ENCODE measurements at places on chromosomes 2 and 18.

GRCh38 chr18:59910967-59911366, 11.2 kb downstream of the PMAIP1 start:
- no peak overlapping the region for H3K27ac ChIP-seq
- peaks cover 8% of the 10 kb centered on the region for H3K27me3 ChIP-seq
- peaks cover 8% of the 10 kb centered on the region for H3K4me1 ChIP-seq
- H3K36me3 ChIP-seq: no peaks in the 10 kb centered on the region
- DNase-seq: no peak

GRCh38 chr2:49102146-49102545, 52.2 kb downstream of the FSHR start:
- no peaks in the 10 kb centered on the region for H3K36me3 ChIP-seq
- no peak overlapping the region for H3K27ac ChIP-seq
- no peaks in the 10 kb centered on the region for H3K27me3 ChIP-seq
- DNase-seq: no peak
- H3K4me3 ChIP-seq: no peak overlapping the region

DNA sequence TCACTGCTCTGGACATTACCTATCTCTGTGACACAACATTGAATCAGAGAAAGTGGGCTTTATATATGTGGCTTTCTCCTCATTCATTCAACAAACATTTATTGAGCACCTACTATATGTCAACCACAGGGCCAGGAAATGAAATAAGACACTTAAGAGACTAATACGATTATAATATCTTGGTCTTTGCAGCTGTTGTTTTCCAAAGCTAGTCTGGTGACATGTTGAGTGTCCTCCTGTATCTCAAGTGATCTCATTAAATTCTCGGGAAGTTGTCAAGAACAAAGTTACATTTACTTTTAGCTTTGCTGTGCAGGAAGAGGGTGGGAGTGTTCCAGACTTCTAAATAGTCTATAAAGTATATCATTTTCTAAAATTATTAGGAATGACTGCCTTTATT, 164.6 kb upstream of the SP5 start:
- H3K4me3 ChIP-seq: no peak overlapping the region
- peaks cover 2% of the 10 kb centered on the region for H3K27me3 ChIP-seq
- no peak overlapping the region for H3K27ac ChIP-seq
- no peak for DNase-seq
- H3K36me3 ChIP-seq: no peaks in the 10 kb centered on the region
- H3K4me1 ChIP-seq: peaks cover 9% of the 10 kb centered on the region

GRCh38 chr2:145085612-145086011, 565.7 kb upstream of the ZEB2 start:
- H3K4me3 ChIP-seq: no peak overlapping the region
- H3K27me3 ChIP-seq: no peaks in the 10 kb centered on the region
- H3K27ac ChIP-seq: no peak overlapping the region
- H3K36me3 ChIP-seq: no peaks in the 10 kb centered on the region
- DNase-seq: no peak

DNA sequence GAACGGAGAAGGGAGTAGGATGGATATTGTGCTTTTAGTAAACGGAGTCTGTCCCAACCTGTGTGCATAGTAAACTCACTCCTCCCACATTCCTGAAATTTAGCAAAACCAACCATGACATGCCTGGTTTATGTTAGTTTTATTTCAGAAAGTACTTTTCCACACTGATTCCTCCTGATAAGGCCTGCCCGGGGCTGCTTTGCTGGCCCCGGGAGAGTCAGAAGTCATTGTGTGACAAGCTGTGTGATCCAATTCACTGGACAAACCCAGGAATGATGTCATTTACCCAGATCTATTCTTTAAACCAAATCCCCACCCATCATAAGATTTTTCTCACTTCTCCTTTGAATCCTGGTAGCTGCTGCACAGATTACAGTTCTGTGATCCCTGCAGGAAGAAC, 109.0 kb downstream of the SETBP1 start:
- peak; percentile 28 for DNase-seq
- H3K27ac ChIP-seq: no peak overlapping the region
- H3K27me3 ChIP-seq: no peaks in the 10 kb centered on the region
- H3K36me3 ChIP-seq: no peaks in the 10 kb centered on the region
- no peaks in the 10 kb centered on the region for H3K4me1 ChIP-seq

DNA sequence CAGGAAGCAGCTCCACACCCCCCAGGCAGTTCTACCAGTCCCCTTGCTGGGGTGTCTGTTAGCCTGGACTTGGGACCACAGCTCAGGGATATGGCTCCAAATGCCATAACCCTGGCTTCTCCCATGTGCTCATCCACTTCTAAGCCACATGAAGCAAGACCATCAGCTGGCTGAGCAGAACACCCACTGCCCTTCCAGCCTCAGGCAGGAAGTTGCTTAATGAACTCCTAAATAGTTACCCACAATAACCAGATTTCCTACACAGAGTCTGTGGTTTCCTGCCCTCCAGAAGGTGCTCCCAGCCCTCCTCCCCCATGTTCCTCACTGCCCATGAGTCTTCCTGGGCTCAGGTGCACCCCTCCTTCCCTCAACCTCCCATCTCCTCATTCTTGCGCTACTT, 98.3 kb upstream of the EPC2 start:
- H3K4me1 ChIP-seq: no peaks in the 10 kb centered on the region
- no peak for DNase-seq
- H3K4me3 ChIP-seq: no peak overlapping the region
- no peaks in the 10 kb centered on the region for H3K27me3 ChIP-seq
- H3K27ac ChIP-seq: no peak overlapping the region

DNA sequence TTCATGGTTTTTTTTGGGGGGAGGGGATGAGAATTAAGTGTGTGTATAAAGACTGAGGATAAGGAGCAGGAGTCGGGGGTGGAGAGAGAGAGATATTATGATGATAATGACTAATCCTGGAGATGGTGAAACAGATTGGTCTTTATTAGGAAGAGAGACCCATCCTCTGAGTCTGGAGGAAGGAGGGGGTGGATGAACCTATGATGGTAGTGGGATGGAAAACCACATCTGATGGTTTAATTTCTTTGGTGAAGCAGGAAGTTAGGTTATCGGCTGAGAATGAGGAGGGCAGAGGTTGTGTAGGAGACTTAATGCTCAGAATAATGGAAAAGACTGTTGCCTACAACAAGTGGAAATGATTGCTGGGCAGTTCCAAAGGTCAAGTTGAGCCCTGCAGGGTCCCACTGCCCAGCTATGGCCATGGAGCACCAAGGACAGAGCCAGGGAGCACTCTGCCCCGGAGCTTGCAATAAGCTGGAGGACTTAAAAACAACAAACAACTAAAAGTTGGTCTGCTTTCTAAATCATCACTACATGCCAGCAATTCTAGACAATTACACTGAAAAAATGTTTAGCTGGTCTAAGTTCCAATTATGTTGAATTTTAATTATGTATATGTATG, 7.9 kb downstream of the SLC16A14 start:
- H3K4me3 ChIP-seq: no peak overlapping the region
- no peaks in the 10 kb centered on the region for H3K36me3 ChIP-seq
- H3K4me1 ChIP-seq: no peaks in the 10 kb centered on the region
- H3K27ac ChIP-seq: no peak overlapping the region

GRCh38 chr18:41879256-41879655, 75.8 kb upstream of the PIK3C3 start:
- H3K36me3 ChIP-seq: no peaks in the 10 kb centered on the region
- no peak for DNase-seq

- H3K36me3 ChIP-seq: no peaks in the 10 kb centered on the region
- no peaks in the 10 kb centered on the region for H3K27me3 ChIP-seq
- no peak overlapping the region for H3K4me3 ChIP-seq
- H3K4me1 ChIP-seq: peaks cover 22% of the 10 kb centered on the region
Measured at GRCh38 chr18:9831036-9831722, 54.6 kb upstream of the TXNDC2 start.

- no peaks in the 10 kb centered on the region for H3K27me3 ChIP-seq
- DNase-seq: peak; percentile 59
- H3K4me3 ChIP-seq: no peak overlapping the region
- H3K36me3 ChIP-seq: peaks cover 5% of the 10 kb centered on the region
- H3K27ac ChIP-seq: no peak overlapping the region
Measured at GRCh38 chr2:16617282-16618266, 48.1 kb downstream of the CYRIA start.

DNA sequence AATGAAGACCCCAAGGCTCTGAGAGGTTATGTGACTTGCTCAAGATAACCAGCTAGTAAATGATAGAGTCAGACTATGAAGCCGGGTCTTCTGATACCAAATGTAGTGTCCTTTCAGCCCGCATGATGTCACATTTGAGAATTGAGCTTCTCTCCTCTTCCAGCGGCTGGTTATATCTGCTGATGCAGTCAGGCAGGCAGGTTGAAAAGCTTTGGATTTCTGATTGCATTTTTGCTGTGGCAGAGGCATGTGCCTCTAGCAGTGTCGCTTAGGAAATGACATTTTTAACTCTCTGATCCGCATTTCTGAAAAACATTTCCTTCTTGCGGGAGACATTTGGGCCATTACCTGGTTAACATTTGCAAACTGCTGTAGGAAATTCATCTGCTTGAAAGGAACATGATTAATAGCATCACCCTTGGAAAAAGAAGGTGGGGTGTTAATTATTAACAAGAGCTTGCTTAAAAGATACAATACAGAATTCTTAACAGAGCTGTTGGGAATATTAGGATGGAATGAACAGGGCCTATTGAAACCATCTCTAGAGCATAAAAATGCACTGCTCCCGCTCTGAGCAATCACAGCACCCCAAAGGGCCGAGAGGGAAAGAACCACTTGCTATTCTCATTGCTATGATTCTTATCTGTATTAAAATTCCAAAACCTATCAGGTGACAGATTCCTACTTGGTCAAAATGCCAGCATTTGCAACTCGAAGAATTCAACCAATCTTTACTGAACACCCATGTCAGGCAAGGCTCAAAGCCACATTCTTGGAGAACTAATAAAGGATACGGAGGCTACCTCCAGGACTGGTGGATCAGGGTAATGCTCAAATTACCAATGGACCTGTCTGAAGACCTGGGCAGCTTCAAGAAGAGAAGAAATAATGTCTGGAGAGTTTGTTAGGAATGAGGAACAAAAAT, 25.9 kb downstream of the MRO start:
- no peaks in the 10 kb centered on the region for H3K27me3 ChIP-seq
- H3K36me3 ChIP-seq: no peaks in the 10 kb centered on the region
- no peak overlapping the region for H3K4me3 ChIP-seq
- H3K4me1 ChIP-seq: no peaks in the 10 kb centered on the region

GRCh38 chr2:54455131-54455562, 980 bp upstream of the SPTBN1 start:
- no peak overlapping the region for H3K27ac ChIP-seq
- DNase-seq: peak; percentile 35
- H3K27me3 ChIP-seq: no peaks in the 10 kb centered on the region
- peaks cover 28% of the 10 kb centered on the region for H3K4me1 ChIP-seq
- peak overlapping the region; percentile 68 for H3K4me3 ChIP-seq

GRCh38 chr2:230929381-230930148, 4.5 kb upstream of the GPR55 start:
- no peaks in the 10 kb centered on the region for H3K36me3 ChIP-seq
- no peak overlapping the region for H3K4me3 ChIP-seq
- H3K4me1 ChIP-seq: no peaks in the 10 kb centered on the region
- no peak overlapping the region for H3K27ac ChIP-seq

DNA sequence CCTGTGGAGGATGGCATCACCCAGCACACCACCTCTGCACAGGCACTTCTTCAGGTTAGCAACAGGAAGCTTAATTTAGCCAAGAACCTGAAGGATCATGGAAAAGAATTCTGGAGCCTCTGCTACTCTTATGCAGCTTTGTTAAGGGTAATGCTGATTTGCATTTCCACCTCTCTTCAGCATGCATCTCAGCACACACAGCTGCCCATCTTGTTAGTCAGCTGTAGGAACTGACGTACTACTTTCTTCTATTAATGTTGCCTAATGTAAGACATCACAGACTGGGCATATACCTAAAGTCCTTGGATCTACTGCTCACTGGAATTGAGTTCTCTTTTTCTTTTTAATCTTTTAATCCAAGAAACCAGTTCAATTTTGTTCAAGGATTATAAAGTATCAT, 181.0 kb downstream of the SPP2 start:
- H3K4me1 ChIP-seq: no peaks in the 10 kb centered on the region
- H3K27ac ChIP-seq: no peak overlapping the region
- DNase-seq: no peak
- no peaks in the 10 kb centered on the region for H3K36me3 ChIP-seq
- H3K27me3 ChIP-seq: no peaks in the 10 kb centered on the region
- no peak overlapping the region for H3K4me3 ChIP-seq

DNA sequence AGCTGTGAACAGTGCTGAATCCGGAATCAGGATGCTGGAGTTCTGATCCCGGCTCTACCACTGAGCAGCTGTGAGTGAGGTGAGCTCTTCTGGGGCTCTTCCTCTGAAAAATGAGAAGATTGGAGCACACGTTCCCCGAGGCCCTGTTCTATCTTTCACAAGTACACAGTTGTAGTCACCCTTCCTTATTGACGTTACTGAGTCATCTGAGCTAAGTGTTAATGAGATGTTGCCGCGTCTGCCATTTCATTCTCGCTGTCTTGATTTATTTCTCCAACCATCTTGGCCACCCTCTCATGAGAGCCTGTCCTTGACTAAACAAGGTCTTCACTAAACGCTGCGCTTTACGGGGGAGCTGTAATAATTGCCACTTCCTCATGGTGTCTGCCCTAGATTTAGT, 31.9 kb upstream of the EFR3B start:
- no peaks in the 10 kb centered on the region for H3K4me1 ChIP-seq
- no peak overlapping the region for H3K4me3 ChIP-seq
- H3K36me3 ChIP-seq: no peaks in the 10 kb centered on the region

GRCh38 chr2:2547451-2547850, 216.4 kb upstream of the MYT1L start:
- H3K27ac ChIP-seq: no peak overlapping the region
- no peaks in the 10 kb centered on the region for H3K4me1 ChIP-seq
- H3K4me3 ChIP-seq: no peak overlapping the region
- no peaks in the 10 kb centered on the region for H3K27me3 ChIP-seq

GRCh38 chr2:7191932-7192331, 274.7 kb downstream of the RNF144A start:
- H3K27ac ChIP-seq: no peak overlapping the region
- no peaks in the 10 kb centered on the region for H3K4me1 ChIP-seq
- no peak overlapping the region for H3K4me3 ChIP-seq
- no peaks in the 10 kb centered on the region for H3K27me3 ChIP-seq
- H3K36me3 ChIP-seq: no peaks in the 10 kb centered on the region
- DNase-seq: peak; percentile 4

- H3K27ac ChIP-seq: no peak overlapping the region
- H3K4me1 ChIP-seq: peaks cover 4% of the 10 kb centered on the region
- H3K36me3 ChIP-seq: no peaks in the 10 kb centered on the region
Measured at GRCh38 chr2:170122883-170123547, 54.9 kb upstream of the MYO3B start.

- H3K27ac ChIP-seq: no peak overlapping the region
- DNase-seq: no peak
- H3K27me3 ChIP-seq: no peaks in the 10 kb centered on the region
- H3K4me1 ChIP-seq: no peaks in the 10 kb centered on the region
Measured at GRCh38 chr2:195121341-195121740, 535.7 kb upstream of the SLC39A10 start.

All from endothelial cell of umbilical vein (primary cell).